ENCODE measurements at places on chromosomes 1 and 21.

GRCh38 chr1:231000639-231001038 lies 21.7 kb downstream of the ARV1 start:
- H3K4me3 ChIP-seq, result no peak overlapping the region
- no peaks in the 10 kb centered on the region for H3K27me3 ChIP-seq
- H3K4me1 ChIP-seq, result no peaks in the 10 kb centered on the region
- no peak for DNase-seq
- peaks cover 62% of the 10 kb centered on the region for H3K36me3 ChIP-seq

DNA sequence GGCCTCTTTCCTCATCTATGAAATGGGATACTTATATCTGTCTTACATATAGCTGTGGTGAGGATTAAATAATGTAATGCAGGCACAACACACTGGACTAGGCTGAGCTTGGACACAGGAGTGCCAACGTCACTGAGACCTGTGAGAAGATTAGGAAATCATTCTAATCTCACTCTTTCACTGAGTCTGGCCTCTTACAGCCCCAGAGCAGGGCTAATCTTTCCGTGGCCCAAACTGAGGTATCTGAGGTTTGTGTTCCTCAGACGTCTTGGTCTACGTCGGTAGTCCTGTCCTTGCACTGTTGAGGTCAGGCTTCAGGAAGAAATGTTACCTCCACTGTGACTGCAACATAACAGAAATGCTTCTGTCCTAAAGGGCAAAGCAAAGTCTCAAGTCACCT lies 22.6 kb upstream of the A3GALT2 start:
- H3K36me3 ChIP-seq, result peaks cover 20% of the 10 kb centered on the region
- peaks cover 32% of the 10 kb centered on the region for H3K4me1 ChIP-seq
- no peaks in the 10 kb centered on the region for H3K27me3 ChIP-seq
- H3K4me3 ChIP-seq, result no peak overlapping the region
- no peak for DNase-seq

DNA sequence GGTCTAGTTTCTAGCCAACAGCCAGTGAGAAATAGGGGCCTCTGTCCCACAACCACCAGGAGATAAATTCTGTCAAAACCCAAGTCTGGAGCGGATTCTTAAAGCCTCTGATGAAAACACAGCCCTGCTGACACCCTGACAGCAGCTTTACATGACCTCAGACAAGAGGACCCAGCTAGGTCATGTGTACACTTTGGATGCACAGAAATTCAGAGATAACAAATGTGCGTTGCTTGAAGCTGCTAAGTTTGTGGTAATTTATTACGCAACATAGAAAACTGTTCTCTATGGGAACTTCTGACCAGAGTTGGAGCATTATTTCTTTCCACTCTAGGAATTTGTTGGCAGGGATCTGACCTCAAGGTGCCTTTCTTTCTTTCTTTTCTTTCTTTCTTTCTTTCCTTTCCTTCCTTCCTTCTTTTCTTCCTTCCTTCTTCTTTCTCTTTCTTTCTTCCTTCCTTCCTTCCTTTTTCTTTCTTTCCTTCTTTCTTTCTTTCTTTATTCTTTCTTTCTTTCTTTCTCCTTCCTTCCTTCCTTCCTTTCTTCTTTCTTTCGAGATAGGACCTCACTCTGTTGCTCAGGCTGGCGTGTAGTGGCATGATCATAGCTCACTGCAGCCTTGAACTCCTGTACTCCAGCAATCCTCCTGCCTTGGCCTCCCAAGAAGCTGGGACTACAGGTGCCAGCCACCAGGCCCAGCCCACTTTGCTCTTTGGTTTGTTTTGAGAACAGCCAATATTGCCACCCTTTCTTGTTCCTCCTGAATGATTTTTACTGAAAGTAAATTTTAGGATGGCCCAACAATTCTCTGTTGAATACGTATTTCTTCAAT lies 14.9 kb upstream of the HMGCS2 start:
- H3K27me3 ChIP-seq, result peaks cover 12% of the 10 kb centered on the region
- no peak for DNase-seq
- H3K36me3 ChIP-seq, result no peaks in the 10 kb centered on the region

DNA sequence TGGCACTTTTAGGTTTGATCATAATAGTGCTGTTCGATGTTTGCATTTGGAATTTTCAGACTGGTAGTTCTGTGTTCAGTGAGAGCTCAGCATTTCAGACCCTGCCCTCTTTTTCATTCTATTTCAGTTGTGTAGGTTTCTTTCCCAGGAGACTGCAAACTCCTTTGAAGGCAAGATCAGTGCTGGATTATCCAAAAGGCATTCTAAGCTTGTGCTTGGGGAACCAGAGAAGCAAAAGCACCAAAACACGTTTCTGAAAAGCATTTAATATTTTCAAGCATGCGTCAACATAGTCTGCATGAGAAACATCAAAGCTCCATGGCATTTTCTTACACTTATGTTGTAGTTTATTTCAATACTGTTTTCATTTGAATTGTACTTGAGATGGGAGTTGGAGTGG lies 292.1 kb downstream of the SDCCAG8 start:
- DNase-seq, result no peak
- no peaks in the 10 kb centered on the region for H3K4me1 ChIP-seq
- H3K36me3 ChIP-seq, result peaks cover 36% of the 10 kb centered on the region
- no peak overlapping the region for H3K27ac ChIP-seq

DNA sequence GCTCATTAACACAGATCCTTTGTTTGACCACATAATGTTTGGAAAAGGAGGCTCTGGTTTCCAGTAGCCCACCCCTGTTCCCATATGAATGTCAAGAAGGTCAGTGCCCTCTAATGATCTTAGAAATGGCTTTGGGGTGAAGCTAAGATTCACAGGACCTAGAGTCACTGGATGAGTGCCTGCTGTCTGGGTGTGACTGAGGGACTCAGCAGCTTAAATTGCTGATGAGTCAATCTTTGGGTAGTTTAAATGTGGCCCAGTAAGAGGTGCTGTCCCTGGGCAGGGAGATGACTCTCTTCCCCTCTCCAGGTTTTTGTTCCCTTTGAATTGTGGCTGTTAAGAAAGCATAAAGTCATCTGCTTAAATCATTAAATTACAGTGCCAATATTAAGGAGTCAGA lies 50.6 kb downstream of the L1TD1 start:
- no peaks in the 10 kb centered on the region for H3K36me3 ChIP-seq
- no peaks in the 10 kb centered on the region for H3K27me3 ChIP-seq
- no peak overlapping the region for H3K4me3 ChIP-seq

DNA sequence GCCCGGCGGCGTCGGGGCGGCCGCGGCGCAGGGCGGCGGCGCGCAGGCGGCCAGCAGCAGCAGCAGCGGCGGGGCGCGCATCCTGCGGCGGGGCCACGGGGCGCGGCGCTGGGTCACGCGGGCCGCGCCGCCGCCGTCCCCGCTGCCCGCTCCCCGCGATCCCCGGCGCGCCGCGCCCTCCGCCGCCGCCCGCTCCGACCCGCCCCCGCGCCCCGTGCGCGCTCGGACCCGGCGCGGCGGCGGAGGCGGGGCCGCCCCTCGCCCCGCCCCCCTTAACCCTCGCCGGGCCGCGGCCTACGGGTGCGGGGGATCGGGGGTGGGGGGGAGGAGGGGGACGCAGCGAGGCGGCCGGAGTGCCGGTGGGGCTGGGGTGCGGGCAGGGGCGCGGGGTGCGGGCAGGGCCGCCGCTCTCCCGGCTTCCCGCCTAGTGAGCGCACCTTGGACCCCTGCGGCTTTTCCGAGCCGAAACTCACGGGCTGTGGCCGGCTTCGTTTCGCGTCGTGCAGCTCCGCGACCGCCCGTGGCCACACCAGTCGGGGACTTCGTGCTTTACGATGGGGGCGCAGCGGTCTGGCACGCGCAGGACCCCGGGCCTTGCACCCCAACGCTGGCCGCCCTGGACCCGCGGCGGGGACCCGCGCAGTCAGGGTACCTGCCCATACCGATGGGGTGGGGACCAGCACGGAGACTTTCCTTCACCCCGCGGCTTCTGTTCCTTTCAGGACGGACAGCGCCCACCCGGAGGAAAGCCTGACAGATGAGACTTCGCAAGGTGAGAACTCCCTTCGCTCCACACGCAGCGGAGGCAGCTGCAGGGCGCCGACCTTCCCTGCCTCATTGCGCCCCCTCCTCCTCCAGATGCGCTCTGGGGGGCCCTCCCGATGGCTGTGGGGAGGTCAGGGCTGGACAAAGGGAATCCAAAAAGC lies at the start of gene FNDC10:
Gene FNDC10, minus strand, starts transcription at position 201 of the 926 bp plus-strand sequence. Its CDS starts 120 bp downstream, at position 81.
- H3K27me3 ChIP-seq, result peaks cover 6% of the 10 kb centered on the region
- H3K36me3 ChIP-seq, result no peaks in the 10 kb centered on the region
- peak within 1 kb of the TSS; percentile 77 for H3K27ac ChIP-seq
- peak within 1 kb of the TSS; percentile 80 for H3K4me3 ChIP-seq
- peaks cover 33% of the 10 kb centered on the region for H3K4me1 ChIP-seq

DNA sequence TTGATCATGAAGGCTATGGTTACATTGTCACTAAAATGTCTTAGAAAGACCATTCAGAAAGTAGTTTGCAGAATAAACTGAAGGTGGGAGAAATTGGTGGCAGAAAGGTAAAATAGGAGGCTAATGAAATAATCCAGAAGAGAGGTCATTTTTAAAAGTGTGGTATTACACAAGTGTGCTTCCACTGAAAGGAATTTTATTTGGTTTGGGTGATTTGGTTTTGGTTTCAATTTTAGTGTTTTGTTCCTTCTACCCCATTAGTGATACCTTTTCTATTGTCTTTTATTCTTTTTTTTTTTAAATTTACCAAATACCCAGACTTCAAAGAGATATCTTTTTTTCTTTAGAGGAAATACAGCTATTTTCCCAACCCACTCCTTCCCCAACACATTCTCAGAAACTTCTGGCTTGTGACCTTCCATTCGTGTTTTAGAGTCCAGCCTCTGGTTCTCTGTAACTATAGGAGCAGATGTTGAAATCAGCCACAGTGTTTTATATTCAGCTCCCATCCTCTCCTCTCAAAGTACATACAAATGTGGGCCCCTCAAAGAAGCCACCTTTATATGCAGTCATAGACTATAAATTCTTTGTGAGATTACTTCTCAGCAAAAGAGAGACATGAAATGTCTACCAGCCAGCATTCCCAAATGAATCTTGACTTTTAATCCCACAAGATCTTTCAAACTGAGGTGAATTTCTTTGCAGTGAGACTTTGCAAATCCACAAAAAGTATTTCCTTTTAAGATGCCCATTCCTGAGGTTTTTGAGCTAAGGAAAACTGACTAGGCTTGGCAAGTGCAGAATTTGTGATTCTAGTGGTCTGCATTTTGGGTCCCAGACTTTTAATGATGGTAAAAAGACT lies 42.0 kb upstream of the PALMD start:
- H3K4me1 ChIP-seq, result no peaks in the 10 kb centered on the region
- no peaks in the 10 kb centered on the region for H3K27me3 ChIP-seq
- H3K27ac ChIP-seq, result no peak overlapping the region
- H3K4me3 ChIP-seq, result no peak overlapping the region

- H3K4me3 ChIP-seq, result no peak overlapping the region
- no peak overlapping the region for H3K27ac ChIP-seq
- no peak for DNase-seq
- H3K4me1 ChIP-seq, result peaks cover 10% of the 10 kb centered on the region
Measured at GRCh38 chr21:34559089-34559631, 47.1 kb upstream of the KCNE1 start.

DNA sequence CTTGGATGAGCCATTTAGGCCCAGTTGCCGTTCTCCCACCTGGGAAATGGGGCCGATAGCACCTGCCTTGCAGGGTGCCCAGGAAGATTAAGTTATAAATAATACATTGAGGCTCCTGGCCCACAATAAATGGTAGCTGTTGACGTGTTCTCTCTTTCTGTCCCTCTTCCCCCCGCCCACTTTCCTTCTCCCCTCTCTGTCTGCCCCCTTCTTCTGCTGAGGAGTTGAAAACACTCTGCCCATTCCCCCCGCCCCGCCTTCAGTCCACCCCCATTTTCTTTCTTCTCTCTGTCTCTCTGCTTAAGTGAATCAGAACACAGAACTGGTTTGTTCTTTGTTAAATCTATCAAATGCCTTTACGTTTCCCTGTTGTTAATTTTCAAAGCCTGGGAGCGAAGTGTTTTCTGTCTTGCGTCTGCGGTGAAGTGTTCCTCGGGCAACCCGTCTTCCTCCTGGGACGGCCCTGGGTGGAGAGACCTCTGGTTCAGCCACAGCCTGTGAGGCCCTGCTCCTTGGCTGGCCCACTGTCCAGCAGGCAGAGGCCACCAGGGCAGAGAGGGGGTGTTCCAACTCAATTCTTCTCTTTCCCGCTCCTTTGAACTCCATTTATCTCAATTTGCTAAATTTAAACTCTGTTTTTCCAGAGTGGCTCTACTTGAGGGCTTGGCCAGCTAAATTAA lies 29.3 kb upstream of the SELENON start:
- no peaks in the 10 kb centered on the region for H3K36me3 ChIP-seq
- peaks cover 61% of the 10 kb centered on the region for H3K27me3 ChIP-seq
- no peak overlapping the region for H3K27ac ChIP-seq

- no peak overlapping the region for H3K27ac ChIP-seq
- H3K4me3 ChIP-seq, result no peak overlapping the region
- no peaks in the 10 kb centered on the region for H3K4me1 ChIP-seq
- H3K27me3 ChIP-seq, result no peaks in the 10 kb centered on the region
- peaks cover 5% of the 10 kb centered on the region for H3K36me3 ChIP-seq
Measured at GRCh38 chr1:170562646-170563338, 30.8 kb downstream of the GORAB start.

- DNase-seq, result peak; percentile 65
- peak overlapping the region; percentile 96 for H3K27ac ChIP-seq
- H3K4me1 ChIP-seq, result peaks cover 51% of the 10 kb centered on the region
- no peaks in the 10 kb centered on the region for H3K27me3 ChIP-seq
Measured at GRCh38 chr1:21779613-21780521, 3.1 kb downstream of the USP48 start.

- no peak for DNase-seq
- peaks cover under 1% of the 10 kb centered on the region for H3K27me3 ChIP-seq
- no peaks in the 10 kb centered on the region for H3K4me1 ChIP-seq
- H3K36me3 ChIP-seq, result peaks cover 3% of the 10 kb centered on the region
Measured at GRCh38 chr1:225131869-225132268, 202.4 kb downstream of the DNAH14 start.

- no peak overlapping the region for H3K4me3 ChIP-seq
- peaks cover 40% of the 10 kb centered on the region for H3K4me1 ChIP-seq
- no peaks in the 10 kb centered on the region for H3K27me3 ChIP-seq
- peak overlapping the region; percentile 77 for H3K27ac ChIP-seq
- H3K36me3 ChIP-seq, result peaks cover 48% of the 10 kb centered on the region
Measured at GRCh38 chr1:205700865-205701401, 20.6 kb upstream of the SLC45A3 start.

GRCh38 chr1:169487133-169487532 lies 1.4 kb upstream of the SLC19A2 start:
- H3K36me3 ChIP-seq, result peaks cover 4% of the 10 kb centered on the region
- no peak overlapping the region for H3K27ac ChIP-seq
- no peak overlapping the region for H3K4me3 ChIP-seq
- no peak for DNase-seq
- peaks cover 5% of the 10 kb centered on the region for H3K27me3 ChIP-seq

Data from stimulated activated naive B cell treated with anti-CD40 and anti-IgM and Interleukin-4, amounts not matched to agents 10 μg/mL and 1 μg/mL and 100 μg/mL, for 72 hours (primary cell).